ENCODE measurements at places on chromosomes 3 and 15.

GRCh38 chr3:61251174-61251972 lies at the start of gene FHIT:
FHIT (minus strand) TSS chr3:61251452.
- DNase-seq, result peak; percentile 91

DNA sequence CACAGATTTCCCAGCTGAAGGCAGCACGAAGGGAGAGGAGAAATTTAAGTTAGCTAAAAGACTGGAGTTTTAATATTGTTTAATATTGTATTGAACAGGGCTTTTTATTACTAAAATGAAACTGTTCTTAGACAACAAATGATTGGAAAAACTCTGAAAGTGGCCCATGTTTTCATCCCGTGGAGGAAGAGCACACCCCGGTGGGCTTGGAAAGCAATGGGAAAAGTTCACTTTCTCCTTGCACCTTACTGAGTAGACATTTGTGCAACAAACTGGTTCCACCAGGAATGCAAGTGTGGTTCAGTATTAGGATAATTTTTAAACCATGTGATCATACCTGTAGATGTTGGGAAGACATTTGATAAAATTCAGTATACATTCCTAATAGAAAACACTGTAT lies 8.2 kb upstream of the ESYT3 start:
- no peak for DNase-seq

DNA sequence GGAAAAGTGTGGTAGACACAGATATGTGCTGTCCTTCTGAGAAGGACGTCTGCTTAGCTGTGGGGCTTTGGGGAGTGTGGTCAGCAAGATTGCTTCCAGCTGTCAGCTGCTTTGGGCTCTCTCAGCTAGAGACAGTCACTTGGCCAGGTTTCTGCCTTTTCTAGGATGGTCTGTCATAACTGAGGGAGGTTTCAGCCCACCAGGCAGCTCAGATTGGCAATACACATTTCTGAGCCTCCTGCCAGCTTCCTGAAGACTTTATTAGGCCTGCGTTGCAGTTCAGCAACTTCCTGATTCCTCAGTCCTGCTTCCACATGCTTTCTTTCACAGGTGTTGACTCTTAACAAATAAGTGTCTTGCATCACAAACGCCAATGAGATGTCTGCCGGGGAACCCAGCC lies 286.5 kb downstream of the SQOR start:
- peak; percentile 3 for DNase-seq

DNA sequence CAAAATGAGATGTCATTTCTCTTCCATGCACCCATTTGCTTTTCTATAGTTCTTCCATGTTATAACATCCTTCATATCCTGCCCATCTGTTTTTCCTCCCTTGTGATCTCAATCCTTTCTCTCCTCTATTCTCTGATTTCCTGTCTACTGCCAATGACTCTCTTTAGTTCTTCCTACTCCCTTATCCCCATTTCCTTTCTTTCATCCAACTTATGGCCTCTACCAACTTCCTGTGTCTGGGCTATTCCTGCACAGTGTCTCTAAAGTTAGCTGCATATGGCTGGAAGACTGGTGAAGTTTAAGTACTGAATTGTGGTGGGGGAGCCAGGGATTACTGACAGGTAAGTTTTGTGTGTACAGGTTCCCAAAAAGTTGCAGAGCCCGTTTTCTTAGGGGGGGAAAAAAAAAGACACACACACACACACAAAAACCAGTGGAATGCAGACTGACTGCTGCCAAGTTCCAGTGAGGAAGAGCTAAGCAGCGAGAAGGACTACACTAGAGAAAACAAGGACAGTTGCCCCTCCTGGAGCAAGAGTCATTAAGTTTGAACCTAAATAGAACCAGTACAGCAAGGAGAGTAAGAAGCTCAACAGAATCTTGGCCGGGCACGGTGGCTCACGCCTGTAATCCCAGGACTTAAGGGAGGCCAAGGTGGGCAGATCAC lies 28.8 kb downstream of the XRN1 start:
- DNase-seq, result no peak

Measured in fibroblast of skin of back (primary cell).